ENCODE measurements at places on chromosomes 3 and 15. TPM values are rescaled to one million over a fixed set of nuclear protein-coding genes. Genes with fewer than 3 reads are reported as not detected.

The SKIC8 gene
- 39.9 TPM for total RNA-seq

The ANKUB1 gene
- total RNA-seq, result not detected

The ECE2 gene
- not detected for total RNA-seq

The PARP15 gene
- 94.0 TPM for total RNA-seq

The CLASP2 gene
- total RNA-seq, result 111 TPM

The CEP19 gene
- total RNA-seq, result 2.3 TPM

The TF gene
- total RNA-seq, result 5.1 TPM

The DUOXA2 gene
- not detected for total RNA-seq

The SERPINI1 gene
- total RNA-seq, result 8.9 TPM

The INAFM2 gene
- total RNA-seq, result 25.3 TPM

The CORO2B gene
- total RNA-seq, result 6.1 TPM

The MORC1 gene
- 0.13 TPM for total RNA-seq

The A4GNT gene
- total RNA-seq, result not detected

The IQCH gene
- total RNA-seq, result 1.7 TPM

The GPR149 gene
- total RNA-seq, result not detected

The XRN1 gene
- 87.5 TPM for total RNA-seq

The ANKRD63 gene
- total RNA-seq, result not detected

The UROC1 gene
- not detected for total RNA-seq

The PLSCR1 gene
- 172 TPM for total RNA-seq
